ENCODE measurements at places on chromosomes 7 and 10.

GRCh38 chr10:68222391-68222790 lies 9.5 kb downstream of the ATOH7 start:
- DNase-seq: no peak

GRCh38 chr10:61890430-61890829 lies 11.1 kb upstream of the ARID5B start:
- DNase-seq: no peak

DNA sequence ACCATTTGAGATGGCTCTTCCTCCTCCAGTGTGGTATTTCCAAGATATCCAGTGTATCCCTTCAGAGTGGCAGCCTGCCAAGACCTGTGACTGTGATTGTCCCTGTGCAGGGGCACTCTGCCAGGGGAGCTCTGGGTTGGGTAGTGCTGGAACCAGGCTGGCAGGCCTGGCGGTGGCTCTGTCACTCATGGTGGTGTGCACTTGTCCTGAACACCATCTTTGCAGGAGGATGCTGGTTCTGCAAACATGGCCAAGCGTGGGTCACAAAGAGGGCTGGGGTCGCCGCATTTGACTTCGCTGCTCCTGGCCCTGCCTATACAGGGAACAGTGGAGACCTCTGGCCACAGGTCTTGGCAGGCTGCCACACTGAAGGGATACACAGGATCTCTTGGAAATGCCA lies 205.2 kb downstream of the PRPF18 start:
- DNase-seq: peak; percentile 79

DNA sequence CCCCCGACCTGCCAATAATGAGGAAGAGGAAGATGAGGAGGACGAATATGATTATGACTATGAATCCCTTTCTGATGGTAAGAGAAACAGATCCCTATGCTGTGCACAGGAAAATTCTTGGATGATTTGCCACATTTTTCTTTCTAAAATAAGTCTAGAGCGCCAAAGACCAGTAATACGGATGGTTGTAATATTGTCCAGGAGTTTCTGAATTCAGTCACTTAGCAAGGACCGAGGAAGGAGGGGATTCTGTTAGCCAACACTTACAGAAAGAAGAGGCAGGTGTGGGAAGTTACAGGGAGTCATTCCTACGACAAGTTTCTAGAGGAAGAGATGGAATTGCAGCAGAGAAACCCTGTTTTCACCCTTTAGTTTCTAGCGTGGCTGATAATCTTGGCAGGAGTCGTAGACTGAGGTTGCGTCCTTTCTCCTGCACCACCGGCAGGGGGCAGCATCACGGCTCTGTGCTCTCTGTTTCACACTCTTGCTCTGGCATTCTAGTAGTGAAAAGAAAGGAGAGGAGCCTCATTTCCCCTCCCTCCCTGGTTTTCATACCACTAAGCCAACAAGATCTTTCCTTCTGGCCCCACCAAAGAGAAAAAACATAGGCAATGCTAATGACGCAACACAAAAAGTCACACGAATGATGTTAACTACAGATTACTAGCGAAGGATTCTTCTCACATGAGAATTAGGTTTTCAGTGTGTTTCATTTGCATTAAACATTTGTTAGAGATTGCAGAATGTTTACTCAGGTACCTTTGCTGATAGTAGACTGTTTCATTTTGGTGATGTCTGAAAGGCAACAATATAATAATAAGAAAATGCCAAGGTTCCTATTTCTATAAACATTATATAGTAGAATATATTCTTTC lies 82.7 kb downstream of the NOC3L start:
- no peak for DNase-seq

- no peak for DNase-seq
These were observed 1127.7 kb downstream of the REEP3 start for GRCh38 chr10:64648915-64649314.

DNA sequence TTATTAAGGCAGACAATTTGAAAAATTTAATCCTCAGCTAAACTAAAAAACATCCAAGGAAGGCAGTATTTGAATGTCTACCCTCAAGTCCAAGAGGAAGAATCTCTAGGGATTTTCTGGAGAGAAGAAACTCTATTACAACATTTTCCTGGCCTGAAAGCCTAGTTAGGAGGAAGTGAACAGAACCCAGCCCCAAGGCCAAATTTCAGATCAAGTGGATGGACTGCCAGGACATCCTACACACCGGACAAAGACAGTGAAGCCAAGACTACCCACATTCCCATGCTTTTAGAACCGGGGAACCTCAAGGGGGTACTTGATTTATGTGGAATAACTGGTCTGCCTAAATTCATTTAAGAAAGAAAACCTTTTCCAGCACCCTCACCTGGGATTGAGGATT lies 108.9 kb upstream of the MEOX2 start:
- no peak for DNase-seq

Measured in COR-L47 (cell line).